ENCODE measurements at places on chromosomes 11 and 22.

- DNase-seq = peak; percentile 84
Measured at GRCh38 chr22:31676700-31677099, 14.7 kb upstream of the PISD start.

GRCh38 chr11:84250834-84251613 is 964.9 kb upstream of the CCDC90B start:
- no peak for DNase-seq

DNA sequence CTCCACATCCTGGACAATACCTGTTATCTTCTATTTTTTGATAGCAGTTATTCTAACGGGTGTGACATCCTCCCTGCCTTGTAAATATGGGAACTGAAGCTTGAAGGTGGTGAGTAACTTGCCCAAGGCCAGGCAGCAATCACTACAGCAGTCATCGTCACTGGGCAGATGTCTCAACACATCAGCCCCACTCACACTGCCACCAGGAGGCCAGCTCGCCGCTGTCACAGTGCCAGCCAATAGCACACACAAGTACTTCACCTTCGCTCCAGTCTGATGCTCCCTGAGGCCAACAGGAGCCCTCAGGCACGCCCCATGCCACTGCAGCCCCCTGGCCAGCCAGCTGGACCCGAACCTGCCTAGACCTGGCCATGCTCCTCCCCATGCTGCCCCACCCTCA is 4.9 kb upstream of the TTLL1 start:
- no peak for DNase-seq

DNA sequence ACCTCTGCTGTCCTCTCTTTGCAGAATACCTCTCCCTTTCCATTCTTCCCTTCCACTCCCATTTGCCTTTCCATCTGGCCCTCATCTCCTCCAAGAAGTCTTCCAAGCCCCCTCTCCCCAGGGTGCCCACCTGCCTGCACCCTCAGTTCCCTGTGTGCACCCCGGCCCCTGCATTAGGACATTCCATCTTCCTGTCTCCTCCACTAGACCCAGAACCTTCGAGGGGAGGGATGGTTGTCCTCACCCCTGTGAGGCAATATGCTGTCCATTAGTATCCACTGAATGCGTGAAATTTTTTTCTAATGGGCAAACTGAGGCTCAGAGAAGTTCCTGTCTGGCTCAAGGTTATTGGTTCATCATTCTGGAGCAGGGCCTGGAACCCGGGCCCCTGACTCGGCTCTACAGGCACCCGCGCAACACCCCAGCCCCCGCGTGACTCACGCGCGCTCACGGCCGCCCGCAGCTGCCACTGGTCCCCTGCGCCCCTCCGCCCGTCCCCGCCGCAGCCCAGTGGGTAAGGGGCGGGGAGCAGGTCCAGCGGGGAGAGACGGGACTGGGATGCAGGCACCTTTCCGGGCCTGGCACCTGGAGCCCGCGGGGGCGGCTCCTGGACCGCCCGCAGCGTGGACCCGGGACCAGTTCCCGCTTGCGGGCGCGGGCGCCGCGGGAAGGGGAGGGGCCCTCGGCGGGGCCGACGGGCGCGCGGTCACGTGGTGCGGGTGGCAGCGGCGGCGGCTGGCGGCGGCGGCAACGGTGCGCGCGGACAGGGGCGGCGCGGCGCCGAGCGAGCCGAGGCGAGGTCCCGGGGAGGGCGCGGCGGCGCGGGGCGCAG is 7.0 kb downstream of the SEPTIN3 start:
- DNase-seq = peak; percentile 23

DNA sequence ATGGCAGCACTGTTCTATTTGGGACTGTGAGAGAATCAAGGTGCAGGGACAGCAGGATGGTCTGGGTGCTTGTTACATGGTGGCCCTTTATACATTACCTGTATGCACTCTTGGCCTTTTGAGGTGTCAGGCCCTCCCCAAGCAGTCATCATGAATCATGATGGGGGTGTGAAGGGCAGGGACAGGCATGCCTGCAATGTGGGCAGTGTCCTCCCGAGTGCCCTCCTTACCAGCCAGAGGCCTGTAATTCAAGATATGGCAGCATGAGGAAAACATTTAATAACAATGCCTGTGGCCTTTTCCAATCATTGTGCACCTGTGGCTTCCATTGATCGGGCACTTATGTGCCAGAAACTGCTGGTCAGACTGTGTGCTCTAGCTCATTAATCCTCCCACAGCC is 25.5 kb upstream of the CYP2D6 start:
- DNase-seq = no peak

DNA sequence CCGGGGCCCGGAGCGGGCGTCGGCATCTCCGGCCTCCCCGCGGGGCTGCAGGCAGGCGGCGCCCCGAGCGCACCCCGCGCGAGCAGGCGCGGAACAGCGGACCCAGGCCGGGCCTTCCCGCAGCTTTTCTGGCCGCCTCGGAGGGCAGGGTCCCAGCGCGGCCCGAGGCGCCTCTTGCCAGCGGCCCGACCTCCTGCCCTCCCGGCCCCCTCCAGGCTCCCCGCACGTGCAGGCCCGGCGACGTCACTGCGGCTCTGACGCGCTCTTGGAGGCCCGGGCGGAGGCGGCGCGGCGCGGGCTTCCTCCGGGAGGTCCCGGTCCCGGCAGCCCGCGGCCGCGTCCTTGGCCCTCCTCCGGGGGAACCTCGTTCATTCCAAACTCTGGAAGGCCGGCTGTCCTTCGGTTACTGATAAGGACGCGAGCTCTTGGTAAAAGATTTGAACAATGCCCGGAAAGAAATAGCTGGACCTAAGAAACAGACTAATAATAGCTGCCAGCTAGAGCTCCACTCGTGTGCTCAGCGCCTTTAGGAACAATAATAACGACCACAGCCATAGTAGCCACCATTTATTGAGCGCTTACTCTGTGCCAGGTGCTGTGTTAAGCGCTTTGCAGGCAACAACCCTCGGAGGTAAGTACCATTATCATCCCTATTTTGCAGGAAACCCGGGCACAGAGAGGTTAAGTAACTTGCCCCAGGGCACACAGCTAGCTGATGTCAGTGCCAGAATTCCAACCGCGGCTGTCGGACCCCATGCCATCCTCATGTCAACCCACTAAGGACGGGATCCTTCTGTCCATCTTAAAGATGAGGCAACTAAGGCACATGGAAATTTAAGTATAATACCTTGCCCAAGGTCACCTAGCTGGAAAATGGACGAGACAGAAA is 39.1 kb upstream of the CREB3L1 start:
- DNase-seq = peak; percentile 45

GRCh38 chr11:2515401-2516275 is 70.8 kb downstream of the KCNQ1 start:
- peak; percentile 2 for DNase-seq

GRCh38 chr22:30314915-30315314 is 11.8 kb downstream of the TBC1D10A start:
- peak; percentile 26 for DNase-seq

GRCh38 chr11:44747836-44748235 is 21.1 kb downstream of the TSPAN18 start:
- DNase-seq = no peak

All from activated CD4-positive, alpha-beta T cell treated with anti-CD3 and anti-CD28 coated beads for 1 hour (primary cell).